ENCODE measurements at places on chromosomes 2 and 18.

GRCh38 chr2:231007286-231008098 lies 11.6 kb downstream of the SPATA3 start:
- no peak for DNase-seq

DNA sequence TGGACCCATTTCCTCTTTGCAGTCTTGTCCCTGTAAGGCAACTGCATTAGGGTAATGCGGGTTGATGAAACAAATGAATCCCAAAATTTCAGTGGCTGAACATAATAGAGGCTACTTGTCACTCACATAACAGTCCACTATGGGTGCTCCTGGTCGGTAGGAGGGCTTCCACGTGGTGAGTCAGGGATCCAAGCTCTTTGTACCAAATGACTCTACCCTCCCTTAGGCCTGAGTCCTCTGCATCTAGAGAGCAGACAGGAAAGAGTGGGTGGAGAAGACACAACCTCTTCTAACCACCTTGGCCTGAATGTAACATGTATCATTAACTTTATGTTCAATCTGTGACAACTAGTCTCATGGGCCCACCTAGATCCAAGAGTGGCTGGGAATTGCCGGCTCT lies 86.2 kb upstream of the HAAO start:
- no peak for DNase-seq

DNA sequence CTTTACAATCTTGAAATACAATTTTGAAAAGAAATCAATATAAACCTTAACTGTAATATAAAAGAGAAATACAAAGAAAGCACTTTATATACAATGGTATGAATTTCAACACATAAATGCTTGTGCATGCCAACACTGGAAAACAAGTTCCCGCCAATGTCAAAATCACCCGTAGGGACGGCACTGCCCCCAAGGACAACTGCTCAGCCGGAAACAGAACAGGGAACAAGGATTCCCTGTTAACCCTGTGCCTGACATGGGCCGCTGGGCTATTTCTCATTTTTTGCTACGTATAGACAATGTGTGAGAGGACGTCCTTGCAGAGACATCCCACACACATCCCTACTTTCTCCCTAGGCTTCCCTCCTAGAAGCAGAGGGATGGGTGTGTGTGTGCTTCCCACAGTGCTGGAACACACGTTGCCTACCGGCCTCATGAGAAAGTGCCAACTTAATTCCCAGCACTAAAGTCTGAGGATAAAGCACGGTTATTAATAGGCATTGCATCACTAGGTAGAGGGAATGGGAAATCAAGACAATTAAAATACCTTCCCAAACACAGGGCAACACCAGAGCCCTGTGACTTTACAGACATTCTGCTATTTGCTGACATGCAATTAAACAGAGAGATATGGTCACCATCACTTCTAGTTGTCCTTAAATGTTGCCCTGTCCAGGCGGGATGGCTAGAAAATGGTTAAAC lies 14.4 kb downstream of the AFG3L2 start:
- no peak for DNase-seq

DNA sequence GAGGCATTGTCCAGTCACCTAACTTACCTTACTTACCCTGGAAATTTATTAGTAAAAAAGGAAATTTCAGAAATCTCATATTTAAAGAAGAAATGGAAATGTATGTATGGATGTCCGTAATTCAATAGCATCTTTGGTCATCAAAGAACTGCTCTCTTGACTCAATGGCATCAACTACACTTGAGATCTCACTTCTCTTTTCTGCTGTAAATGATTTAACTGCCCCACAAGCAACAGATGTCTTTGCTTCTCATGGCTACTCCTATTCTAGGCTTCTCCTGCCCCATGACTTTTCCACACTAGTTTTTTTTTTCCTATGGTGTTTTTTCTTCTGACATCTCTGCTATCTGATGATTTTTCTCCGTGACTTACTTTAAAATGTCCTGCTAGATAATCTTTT lies 34.0 kb upstream of the ERMN start:
- no peak for DNase-seq

DNA sequence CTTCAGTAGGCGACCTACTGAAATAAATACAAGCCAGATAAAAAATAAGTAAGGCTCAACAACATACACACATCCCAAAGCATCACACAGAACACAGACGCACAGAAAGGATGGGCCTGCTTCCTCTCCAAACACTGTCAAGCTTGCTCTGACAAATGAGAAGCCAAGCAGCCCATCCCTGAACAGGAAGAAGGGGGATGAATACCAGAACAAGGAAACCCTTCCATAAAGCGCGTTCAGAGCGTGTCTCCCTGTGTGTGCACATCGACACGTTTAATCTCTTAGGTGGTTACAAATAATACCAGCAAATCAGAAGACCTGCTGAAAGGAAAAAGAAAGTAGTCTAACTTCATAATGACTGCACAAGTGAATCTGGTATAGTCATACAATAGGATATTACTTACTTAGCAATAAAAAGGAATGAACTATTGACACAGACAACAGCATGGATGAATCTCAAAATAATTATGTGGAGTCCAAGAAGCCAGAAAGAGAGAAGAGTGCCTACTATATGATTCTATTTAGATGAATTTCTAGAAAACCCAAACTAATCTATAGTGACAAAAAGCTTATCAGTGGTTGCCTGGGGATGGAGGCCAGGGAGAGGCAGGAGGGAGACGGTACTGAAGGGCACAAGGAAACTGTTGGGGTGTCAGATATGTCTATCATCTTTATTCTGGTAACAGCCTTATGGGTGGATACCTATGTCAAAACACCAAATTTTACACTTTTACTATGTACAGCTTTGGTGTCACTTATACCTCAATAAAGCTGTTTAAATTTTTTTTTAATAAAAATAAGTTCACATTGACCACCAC lies 26.8 kb downstream of the MBOAT2 start:
- DNase-seq: peak; percentile 12

- DNase-seq: no peak
Observed at GRCh38 chr18:63151539-63151938, 168.0 kb downstream of the BCL2 start.

GRCh38 chr2:197920592-197921201 lies 116.3 kb downstream of the PLCL1 start:
- DNase-seq: no peak

- no peak for DNase-seq
Observed at GRCh38 chr2:75260946-75261345, 61.6 kb upstream of the TACR1 start.

DNA sequence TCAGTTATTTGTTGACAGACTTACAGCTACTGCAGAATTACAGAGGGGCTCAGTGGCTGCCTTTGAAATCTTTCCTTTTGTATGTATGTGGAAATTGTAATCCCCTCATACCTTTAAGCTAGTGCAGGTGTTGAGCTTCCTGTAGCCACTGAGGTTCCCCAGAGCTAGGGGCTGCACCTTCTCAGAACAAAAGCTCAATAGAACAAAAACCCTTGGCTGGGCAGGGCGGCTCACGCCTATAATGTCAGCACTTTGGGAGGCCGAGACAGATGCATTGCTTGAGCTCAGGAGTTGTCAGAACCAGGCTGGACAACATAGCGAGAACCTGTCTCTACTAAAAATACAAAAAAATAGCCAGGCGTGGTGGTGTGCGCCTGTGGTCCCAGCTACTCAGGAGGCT lies 41.3 kb upstream of the CHMP1B start:
- DNase-seq: no peak

DNA sequence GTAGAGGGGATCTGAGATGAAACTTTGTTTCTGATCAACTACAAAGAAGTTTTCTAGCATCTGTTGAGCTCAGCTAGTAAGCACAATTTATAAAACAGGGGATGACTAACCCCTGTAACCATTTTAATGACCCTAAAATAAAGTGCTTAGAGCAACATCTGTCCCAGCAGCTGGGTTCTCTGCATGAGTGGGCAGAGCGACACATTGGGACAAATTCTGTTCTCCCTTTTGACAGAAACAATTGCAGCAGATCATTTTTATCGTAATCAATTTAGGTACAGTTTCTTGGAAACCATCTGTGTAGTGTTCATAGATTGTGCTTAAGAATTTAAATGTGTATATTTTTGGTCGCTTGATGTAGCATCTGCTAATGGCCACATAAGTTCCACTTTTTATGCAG lies 678.0 kb downstream of the RNF144A start:
- no peak for DNase-seq

- no peak for DNase-seq
Observed at GRCh38 chr2:229088517-229088913, 182.6 kb downstream of the PID1 start.

DNA sequence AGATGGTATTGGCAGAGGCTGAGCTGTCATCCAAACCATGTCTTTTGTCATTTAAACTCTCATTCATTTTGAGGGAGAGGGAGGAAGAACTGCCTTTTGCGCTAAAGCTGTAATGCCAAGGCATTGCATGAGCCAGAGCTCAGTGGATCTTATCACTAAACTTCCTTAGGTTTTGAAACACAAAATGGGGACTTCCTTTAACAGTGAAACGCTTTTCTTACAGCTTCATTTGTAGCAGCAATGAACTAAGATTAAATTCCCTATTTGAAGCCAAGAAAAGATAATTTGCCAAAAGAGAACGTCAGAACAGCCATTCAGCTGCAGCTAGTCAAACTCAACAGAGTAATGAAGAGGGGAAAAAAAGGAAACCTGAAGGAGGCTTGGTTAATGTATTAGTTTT lies 143.5 kb upstream of the MMADHC start:
- DNase-seq: no peak

- DNase-seq: no peak
Observed at GRCh38 chr2:110748489-110748867, 16.1 kb downstream of the ACOXL start.

GRCh38 chr2:178205853-178206521 lies 11.7 kb downstream of the OSBPL6 start:
- no peak for DNase-seq

DNA sequence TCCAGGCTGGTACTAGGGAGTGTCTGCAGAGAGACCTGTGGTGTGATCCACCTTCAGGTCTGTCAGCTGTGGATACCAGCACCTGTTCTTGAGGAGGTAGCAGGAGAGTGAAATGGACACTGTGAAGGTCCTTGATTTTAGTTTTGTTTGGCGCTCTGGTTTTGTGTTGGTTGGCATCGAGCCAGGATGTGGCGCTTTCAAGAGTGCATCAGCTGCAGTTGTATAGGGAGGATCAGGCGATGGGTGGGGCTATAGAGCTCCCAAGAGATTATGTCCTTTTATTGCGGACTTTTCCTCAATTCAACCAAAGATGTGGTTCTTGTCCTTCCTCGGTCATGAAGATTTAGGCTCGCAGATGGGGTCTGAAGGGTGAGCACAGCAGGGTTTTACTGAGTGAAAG lies 37.5 kb downstream of the SLC39A10 start:
- no peak for DNase-seq

DNA sequence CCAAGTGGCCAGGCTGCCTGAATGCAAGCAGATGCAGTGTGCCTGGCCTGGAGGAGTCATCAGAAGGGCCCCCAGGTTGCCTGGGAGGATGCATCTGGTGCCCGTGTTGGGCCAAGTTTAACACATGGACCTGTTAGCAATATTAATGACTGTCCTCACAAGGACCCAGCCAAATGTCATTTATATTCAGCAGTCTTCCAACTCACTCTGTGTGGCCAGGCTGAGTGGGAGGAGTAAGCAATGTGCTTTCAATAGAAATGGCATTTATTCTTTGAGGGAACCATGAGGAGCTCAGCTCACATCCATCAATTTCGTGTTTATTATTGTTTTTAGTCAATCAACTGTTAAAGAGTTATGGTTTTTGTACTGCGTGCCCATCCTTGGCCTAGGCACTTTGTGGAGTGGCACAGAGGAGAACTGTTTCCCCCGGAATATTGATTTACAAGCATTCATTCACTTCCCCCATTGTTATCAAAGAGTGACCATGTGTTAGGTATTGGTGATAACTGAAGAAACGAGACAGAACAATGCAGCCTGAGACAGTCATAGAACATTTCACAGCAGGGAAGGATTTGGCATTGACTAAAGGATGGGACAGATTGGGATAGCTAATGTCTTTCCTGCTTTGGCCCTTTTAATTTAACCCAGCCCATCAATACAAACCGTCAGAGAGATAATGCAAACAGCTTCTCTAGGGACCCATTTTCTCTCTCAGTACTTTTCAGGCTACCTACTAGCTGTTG lies 725.2 kb downstream of the TSN start:
- no peak for DNase-seq

DNA sequence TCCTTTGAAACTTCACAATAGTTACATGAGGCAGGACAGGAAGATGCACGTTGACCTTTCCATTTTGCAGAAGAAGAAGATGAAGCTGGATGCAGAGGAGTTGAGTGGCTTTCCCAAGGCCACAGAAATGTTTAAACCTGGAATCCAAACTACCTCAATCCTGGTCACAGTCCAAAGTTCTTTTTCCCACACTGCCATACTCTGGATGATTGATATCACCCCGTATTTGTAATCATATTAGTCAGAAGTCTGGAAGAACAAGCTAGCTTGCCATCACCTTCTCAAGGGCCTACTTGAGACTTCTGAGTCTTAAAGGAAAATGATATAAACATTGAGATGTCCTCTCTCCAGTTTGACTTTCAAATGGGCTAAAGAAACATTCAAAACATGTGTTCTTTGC lies 190.1 kb downstream of the LNPK start:
- no peak for DNase-seq

GRCh38 chr2:105450471-105450870 lies 51.6 kb upstream of the FHL2 start:
- no peak for DNase-seq

- DNase-seq: no peak
Observed at GRCh38 chr2:46836295-46837111, 79.1 kb downstream of the MCFD2 start.
